ENCODE measurements at places on chromosomes 1 and 21.

GRCh38 chr1:31939484-31940329 lies 1.5 kb upstream of the PTP4A2 start:
- DNase-seq = peak; percentile 66

DNA sequence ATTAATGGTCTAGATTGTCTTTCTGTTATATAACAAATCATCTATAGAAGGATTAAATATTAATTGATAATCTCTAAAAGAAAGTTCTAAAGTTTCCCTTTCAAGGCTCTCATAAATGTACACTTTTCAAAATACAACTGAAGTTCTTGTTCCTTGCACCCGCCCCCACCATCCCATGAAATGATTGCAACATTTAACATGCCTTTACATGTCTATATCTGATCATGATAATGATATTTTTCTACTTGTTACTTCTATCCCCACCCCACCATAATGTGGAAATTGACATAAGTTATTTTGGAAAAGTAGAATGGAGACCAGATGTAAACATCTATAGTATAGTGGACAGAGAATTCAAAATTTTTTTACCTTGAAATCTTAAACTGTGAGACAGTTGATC lies 186.6 kb downstream of the NTNG1 start:
- no peak for DNase-seq

DNA sequence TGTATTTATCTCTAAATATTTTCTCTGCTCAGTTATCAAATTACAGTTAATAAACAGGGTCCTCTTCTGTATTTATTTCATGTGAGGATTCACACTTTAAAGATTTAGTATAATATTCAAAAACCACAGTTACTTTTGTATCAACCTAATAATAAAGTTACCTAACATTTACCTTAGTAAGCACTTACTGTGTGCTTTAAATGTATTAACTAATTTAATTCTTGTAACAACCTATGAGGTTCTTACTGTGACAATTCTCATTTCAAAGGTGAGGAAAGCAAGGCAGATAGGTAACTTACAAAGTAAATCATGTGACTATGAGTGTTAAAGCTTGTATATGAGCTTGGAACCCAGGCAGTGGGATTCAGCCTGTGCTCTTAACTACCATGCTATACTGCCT lies 30.2 kb downstream of the DNAH14 start:
- DNase-seq = no peak

DNA sequence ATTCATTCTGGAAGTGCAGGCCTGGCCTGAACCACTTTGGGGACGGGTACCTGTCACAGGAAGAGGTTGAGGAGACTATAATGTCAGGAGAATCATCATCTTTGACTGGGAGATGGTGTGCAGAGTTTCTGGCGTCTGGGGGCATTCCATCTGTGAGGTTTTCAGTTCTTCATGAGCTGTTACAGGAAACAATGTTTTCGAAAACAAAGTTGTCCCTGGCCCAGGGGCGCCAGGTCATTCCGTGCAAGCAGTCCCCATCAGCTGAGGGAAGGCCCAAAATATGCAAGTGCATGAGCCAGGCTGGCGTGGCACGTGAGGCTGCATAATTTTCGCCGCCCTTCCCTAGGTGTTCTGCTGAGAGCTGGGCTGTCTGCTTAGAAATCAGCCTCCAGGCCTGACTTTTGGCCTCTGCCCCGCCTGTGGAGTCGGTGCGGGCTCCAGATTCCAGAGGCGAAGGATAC lies 68.4 kb upstream of the ATP5PO start:
- no peak for DNase-seq

GRCh38 chr1:44283524-44284173 lies 70.4 kb downstream of the DMAP1 start:
- no peak for DNase-seq

DNA sequence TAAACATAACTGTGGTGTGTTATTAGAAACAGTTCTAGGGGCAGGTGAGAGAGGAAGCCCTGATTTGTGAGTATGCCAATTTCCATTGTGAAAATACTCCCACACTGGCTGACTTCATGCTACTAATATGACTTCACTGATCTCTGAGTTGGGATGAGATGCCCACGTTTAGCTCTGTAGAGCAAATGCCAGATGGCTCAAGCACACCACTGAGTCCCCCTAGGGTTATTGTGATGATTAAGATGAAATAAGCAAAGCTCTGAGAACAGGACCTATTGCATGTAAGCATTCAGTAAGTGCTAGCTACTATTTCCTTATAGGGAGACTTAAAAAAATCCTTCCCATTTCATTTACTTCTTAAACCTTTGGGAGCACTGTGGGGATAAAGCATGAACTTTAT lies 117.6 kb downstream of the CENPF start:
- no peak for DNase-seq

DNA sequence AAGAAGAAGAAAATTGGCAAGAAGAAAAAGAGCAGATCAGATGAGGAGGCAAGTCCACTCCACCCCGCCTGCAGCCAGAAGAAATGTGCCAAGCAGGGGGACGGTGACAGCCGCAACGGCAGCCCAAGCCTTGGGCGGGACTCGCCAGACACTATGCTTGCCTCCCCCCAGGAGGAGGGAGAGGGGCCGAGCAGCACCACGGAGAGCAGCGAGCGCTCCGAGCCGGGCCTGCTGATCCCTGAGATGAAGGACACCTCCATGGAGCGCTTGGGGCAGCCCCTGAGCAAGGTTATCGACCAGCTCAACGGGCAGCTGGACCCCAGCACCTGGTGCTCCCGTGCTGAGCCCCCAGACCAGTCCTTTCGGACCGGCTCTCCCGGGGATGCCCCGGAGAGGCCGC lies 9.0 kb upstream of the SLC25A34 start:
- no peak for DNase-seq

DNA sequence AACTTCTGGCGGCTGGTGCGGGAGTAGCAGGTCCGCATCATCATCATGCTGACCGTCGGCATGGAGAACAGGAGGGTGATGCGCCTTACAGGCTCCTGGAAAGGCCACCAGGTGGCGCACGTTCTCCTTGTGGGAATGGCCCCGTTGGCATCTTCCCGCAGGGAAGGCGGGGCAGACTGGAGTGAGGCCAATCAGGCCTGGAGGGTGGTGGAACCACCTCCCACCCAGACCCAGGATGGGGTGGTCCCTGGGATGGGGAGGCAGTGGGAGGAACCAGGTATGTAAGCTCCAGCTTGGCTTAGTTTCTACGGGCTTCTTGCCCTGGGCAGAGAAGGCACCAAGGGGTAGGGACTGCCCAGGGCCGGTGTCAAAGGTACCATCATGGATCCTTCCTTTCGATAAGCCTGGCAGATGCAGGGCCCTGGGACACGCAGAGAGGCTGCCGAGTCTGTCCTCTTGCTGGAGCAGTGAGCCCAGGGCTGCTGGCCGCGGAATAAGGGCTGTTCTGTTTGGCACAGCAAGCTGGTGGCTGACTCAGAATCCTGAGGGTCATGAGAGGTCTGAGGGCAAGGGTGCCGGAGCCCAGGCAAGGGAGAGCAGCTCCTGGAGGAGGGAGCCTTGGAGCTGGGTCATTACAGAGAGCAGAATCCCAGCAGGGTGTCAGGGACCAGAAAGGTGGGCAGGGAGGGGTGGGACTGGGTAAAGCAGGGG lies 8.7 kb upstream of the LGR6 start:
- DNase-seq = peak; percentile 50

DNA sequence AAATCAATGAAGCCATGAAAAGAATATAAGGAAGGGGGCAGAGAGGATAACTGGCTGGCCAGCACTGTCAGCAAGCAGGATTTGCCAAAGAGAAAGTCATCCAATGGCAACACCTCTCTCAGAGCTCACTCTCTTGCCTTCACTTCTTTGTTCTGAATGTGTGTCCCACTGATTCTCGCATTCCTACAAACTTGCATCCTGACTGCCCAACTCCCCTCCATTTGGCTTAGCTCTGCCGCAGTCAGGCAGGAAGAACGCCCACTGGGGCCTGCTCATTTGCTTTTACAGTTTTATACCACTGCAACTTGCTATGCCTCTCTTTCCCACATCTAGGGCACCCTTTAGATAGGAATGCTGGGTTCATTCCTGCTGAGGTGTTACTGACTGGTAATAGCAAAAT lies 364.2 kb upstream of the ST6GALNAC5 start:
- no peak for DNase-seq

DNA sequence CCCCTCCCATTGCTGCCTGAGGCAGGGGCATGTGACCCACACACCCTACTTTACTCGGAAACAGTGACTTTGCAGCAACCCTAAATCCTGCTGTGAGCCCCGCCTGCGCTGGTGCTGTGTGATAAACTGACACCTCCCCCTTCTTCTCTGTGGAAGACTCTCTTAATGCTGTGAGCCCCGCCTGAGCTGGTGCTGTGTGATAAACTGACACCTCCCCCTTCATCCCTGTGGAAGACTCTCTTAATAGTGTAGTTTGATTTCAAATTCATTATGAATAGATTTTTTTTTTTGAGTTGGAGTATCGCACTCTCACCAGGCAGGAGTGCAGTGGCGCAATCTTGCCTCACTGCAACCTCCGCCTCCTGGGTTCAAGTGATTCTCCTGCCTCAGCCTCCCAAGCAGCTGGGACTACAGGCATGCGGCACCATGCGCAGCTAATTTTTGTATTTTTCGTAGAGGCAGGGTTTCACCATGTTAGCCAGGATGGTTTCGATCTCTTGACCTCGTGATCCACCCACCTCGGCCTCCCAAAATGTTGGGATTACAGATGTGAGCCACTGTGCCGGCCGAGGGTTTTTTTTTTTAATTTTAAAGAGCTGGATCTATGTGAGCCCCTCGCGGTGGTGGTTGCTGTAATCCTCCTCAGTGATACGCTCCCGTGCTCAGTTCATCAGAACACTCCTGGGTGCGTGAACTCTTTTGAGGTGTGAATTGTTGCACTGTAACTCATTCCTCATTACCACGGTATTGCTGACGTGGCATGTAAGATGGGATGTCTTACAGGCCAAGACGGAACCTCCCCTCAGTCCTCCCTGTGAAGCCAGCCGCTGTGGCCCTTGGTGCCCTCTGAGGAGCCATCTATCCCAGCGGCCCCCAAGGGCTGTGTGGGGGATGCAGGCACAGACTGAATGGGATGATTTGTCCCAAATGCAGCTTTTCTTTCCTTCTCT lies 60.3 kb downstream of the GALNT2 start:
- DNase-seq = no peak

GRCh38 chr1:64479874-64480273 lies 9.9 kb downstream of the CACHD1 start:
- no peak for DNase-seq

DNA sequence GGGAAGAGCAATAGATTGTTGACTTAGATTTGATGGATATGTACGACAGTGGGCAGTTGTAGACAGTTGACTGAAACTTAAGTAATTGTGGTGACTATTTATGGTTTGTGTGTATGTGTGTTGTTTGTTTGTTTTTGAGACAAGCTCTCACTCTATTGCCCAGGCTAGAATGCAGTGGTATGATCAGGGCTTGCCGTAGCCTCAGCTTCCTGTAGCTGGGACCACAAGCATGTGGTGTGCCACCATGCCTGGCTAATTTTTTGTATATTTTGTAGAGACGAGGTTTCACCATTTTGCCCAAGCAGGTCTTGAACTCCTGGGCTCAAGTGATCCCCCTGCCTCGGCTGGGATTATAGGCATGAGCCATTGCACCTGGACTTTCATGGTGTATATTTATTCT lies 9.8 kb downstream of the SDHC start:
- DNase-seq = no peak

- no peak for DNase-seq
These were observed 27.8 kb downstream of the ECE1 start for GRCh38 chr1:21262293-21263051.

Data from effector memory CD4-positive, alpha-beta T cell (primary cell).